ENCODE measurements at places on chromosomes 3 and 15.

GRCh38 chr15:84829428-84829827 lies 12.3 kb downstream of the ALPK3 start:
- DNase-seq: no peak

DNA sequence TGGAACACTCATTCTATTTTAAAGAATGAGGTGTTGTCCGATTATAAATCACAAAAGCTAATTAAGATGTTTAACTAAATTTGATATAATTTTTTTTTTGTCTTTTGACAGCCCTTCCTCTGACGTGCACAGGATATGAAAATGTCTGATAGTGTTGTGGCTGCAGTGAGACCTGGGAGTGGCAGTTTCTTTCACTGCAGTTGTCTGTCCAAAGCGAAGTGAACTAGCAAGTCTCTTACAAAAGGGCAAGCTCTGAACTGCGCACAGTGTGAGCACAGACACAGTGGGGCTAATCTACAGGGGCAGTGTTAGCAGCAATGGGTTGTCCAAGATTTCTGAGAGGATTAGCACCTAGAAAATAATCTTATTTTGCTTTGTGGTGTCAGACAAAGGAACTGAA lies 29.1 kb upstream of the MYRIP start:
- no peak for DNase-seq

GRCh38 chr15:73841756-73842725 lies 31.3 kb upstream of the TBC1D21 start:
- no peak for DNase-seq

DNA sequence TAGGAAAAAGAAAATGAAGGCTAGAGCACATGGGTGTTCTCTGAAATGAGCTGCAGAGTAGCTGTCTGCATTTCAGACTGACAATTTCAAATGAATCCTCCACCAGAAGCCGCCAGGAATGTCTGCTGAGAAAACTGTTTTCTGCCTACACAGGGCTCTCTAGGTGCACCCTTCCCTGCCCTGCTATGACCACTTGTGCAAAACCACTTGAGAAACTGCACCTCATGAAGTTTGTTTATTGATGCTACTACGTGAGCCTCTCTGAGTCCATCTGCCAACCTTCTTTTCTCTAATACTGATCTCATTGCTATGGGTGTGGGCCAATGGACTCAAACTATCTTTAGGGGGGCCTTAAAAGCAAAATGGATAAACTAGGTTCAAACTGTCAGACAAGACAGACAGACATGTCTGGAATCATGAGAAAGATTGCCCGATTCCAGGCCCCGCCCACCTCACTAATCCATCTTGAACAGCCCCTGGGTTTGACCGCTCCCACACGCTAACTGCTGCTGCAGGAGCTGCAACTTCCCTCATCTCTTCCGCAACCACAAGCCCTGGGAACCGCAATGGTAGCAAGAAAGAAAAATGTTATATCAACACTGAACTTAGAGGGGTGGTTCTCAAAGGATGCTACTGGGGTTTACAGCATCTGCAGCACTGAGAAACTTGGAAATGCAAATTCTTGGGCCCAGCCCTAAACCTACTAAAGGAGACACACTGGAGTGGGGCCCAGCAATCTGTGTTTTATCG lies 9.0 kb upstream of the CD47 start:
- no peak for DNase-seq

DNA sequence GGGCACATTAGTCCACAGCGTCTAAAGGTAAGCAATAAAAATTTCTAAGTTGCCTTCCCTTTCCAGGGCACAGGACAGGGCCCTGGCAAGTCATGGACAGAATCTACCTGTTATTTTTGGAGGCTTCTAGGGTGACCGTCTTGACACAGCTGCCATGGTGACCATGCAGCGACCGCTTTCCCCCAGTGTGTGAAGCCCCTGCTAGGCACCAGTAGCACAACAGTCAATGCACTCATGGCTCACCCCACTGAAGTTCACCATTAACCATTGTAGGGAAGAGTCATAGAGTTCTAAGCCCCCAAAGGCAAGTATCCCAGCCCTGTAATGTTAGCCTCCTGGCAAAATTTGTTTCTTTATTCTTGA lies 43.8 kb upstream of the SLCO2A1 start:
- no peak for DNase-seq

- DNase-seq: no peak
Observed at GRCh38 chr3:79490165-79491028, 277.4 kb downstream of the ROBO1 start.

GRCh38 chr3:50627407-50628051 lies 10.6 kb downstream of the MAPKAPK3 start:
- DNase-seq: no peak

DNA sequence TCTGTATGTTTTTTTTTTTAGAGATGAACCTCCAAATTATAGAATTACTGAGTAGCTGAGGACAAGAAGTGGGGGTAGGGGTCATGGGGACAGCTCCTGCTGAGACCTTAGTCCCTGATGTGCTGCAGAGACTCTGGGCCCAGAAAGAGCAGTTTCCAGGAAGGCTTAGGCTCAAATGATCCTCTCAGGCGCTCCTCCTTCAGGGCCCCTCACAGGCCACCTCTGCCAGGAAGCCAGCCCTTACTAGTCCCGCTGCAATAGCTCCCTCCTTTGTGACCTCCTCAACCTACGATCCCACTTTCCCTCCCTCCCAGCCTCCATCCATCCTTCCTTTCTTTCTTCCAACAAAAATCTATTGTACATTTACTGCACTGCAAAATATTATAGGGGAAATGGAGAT lies 24.6 kb downstream of the SLC28A1 start:
- DNase-seq: no peak

DNA sequence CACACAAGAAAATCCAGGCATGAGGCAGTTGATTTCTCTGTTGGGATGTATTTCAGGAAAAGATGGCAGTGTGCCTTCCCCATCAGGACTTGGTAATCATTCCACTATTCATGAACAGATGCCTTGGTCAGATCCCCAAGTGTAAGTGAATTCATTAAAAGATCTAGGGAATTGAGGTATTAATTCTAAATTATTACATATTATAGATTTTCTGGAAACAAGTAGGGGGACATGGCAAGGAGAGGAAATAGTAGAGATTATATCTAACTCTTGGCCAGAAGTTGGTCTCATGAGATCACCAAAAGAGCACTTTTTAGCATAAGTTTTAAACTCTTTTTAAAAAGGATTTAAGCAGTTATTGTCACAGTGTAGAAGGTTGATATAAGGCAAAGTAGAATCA lies 74.4 kb upstream of the MDFIC2 start:
- DNase-seq: no peak

- no peak for DNase-seq
Observed at GRCh38 chr15:81865850-81866537, 179.8 kb downstream of the MEX3B start.

- DNase-seq: no peak
Observed at GRCh38 chr3:64155328-64155727, 69.9 kb downstream of the PRICKLE2 start.

DNA sequence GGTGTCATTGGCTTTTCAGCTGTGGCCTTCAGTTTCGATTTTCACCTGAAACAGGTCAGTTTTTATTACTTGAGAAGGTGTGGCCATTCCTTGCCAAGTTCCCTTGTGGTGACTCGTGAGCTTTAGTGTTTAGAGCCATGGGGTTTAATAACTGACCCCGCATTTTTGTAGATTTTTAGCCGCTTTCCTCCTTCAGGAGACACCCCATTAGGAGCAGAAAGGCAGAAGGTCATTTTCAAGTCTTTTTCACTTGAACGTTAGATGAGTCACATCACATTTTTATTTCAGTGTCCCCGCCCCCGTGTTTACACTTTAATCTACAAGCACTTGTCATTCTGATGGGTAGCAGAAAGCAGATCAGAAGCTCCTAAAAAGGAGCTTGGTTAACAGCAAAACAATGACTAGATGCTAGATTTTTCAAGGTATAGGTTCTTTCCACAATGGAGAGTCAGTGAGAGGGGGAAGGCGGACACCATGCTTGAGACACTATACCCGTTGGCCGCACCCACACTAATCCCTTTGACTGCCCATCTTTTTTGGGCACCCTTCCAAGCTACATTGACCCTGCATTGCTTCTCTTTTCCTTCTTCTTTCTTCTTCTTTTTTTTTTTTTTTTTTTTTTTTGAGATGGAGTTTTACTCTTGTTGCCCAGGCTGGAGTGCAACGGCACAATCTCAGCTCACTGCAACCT lies 132.7 kb downstream of the GHSR start:
- DNase-seq: no peak

DNA sequence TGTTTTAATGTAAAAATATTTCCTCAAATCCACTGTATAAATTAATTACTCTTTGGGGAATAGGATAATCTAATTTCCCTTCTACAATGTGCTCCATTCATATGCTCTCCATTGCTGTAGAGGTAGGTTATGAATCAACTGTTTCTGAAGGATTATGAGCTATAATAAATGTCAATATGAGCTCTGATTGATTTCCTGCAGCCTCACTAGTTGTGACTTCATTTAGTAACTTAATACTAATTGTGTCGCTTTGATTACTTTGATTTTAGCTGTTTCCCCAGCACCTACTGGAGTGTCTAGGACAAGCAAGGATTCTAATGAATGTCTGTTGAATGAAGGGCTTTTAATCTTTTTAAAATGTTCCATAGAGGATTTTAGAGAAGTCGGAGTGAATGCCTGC lies 236.8 kb upstream of the NR2E3 start:
- DNase-seq: no peak

- DNase-seq: no peak
Observed at GRCh38 chr3:154517404-154517803, 87.4 kb upstream of the GPR149 start.

GRCh38 chr15:82020625-82021394 lies 25.0 kb downstream of the MEX3B start:
- DNase-seq: no peak

GRCh38 chr15:48373821-48374451 lies 42.7 kb downstream of the DUT start:
- no peak for DNase-seq

DNA sequence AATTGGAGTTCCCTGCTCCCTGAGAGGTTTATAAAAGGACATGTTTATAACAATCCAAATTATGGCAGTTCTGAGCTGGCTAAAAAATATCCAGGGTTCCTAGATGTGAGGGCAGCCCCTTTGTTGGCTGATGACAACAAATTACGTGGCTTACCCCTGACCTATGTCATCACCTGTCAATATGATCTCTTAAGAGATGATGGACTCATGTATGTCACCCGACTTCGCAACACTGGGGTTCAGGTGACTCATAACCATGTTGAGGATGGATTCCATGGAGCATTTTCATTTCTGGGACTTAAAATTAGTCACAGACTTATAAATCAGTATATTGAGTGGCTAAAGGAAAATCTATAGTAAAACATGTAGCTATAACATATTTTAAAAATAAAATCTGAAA lies 13.9 kb downstream of the AADAC start:
- no peak for DNase-seq
